ENCODE measurements at places on chromosomes 7 and 10. TPM values are rescaled to one million over a fixed set of nuclear protein-coding genes. Genes with fewer than 3 reads are reported as not detected.

Gene PAX2
- total RNA-seq, result 10.8 TPM

Gene CTTNBP2
- total RNA-seq, result 14.6 TPM

- H3K27me3 ChIP-seq, result no peaks in the 10 kb centered on the region
- H3K4me1 ChIP-seq, result no peaks in the 10 kb centered on the region
- no peak for DNase-seq
- no peaks in the 10 kb centered on the region for H3K36me3 ChIP-seq
- no peak overlapping the region for H3K4me3 ChIP-seq
These were observed 360.5 kb downstream of the FGFR2 start for GRCh38 chr10:121237718-121238117.

Gene CLDN15
- 13.4 TPM for total RNA-seq

GRCh38 chr7:88214456-88214855 lies 5.4 kb downstream of the SRI start:
- peaks cover 5% of the 10 kb centered on the region for H3K4me1 ChIP-seq
- no peak for DNase-seq
- no peak overlapping the region for H3K27ac ChIP-seq
- H3K36me3 ChIP-seq, result no peaks in the 10 kb centered on the region

GRCh38 chr7:133355325-133355708 lies 102.4 kb downstream of the EXOC4 start:
- no peaks in the 10 kb centered on the region for H3K4me1 ChIP-seq
- no peak for DNase-seq
- no peak overlapping the region for H3K4me3 ChIP-seq
- no peak overlapping the region for H3K27ac ChIP-seq

DNA sequence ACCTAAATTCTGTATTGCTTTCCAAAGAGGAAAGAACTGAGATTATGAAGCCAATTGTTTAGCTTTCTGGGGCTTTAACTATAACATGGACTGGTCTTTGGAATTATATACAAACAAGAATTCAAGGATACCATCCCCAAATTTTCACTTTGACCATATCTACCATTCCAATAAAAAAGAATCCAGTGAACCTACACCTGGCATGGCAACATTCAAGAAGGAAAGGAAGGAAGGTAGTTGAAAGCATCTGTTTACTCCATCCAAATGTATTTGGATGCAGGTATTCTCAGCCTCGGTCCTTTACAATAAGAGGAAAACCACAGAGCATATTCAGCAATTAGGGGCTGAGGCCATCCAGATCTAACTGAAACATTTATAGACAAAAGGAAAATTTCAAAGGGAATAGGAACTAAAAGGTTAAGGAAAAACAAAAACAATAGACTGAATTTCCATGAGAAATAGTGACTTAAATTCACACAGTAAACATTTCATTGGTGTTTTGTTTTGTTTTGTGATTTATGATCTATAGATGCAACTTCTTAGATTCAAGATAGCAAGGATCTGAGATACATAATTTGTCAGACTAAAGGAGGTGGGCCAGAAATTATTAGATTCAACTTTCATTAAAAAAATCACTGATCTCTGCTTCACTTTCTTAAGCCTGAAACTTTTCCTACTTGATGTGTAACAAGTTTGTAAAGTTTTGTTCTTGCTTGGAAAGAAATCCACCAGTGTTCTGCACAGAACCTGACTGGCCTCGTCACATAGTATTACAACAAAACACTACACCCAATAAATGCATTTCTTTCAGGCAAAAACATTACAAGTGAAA lies 12.7 kb downstream of the SKIDA1 start:
- no peak overlapping the region for H3K27ac ChIP-seq
- H3K36me3 ChIP-seq, result no peaks in the 10 kb centered on the region
- no peak overlapping the region for H3K4me3 ChIP-seq
- no peaks in the 10 kb centered on the region for H3K27me3 ChIP-seq

Gene CTAGE8
- total RNA-seq, result 0.53 TPM

DNA sequence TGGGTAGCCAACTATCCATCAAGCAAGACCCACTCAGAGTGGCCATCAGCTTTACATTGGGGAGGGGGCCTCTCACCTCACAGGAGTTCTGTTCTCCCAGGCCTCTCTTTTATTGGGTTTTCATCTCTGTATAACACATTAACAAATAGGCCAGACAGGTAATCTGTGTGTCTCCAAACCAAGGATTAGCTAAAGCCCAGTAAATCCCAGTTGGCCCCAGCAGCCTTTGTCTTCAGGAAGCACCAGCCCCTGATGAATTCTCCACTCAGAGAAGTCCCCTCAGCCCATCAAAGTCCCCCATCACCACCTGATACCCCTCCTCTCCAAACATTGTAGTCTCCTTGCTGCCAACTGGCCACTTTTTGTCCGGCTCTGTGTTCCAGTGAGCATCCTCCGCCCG lies 16.9 kb upstream of the SLF2 start:
- no peak overlapping the region for H3K27ac ChIP-seq
- no peaks in the 10 kb centered on the region for H3K36me3 ChIP-seq
- no peaks in the 10 kb centered on the region for H3K4me1 ChIP-seq
- no peak for DNase-seq
- no peak overlapping the region for H3K4me3 ChIP-seq
- no peaks in the 10 kb centered on the region for H3K27me3 ChIP-seq

GRCh38 chr7:105218939-105219770 lies 169.6 kb downstream of the SRPK2 start:
- H3K36me3 ChIP-seq, result no peaks in the 10 kb centered on the region
- DNase-seq, result no peak
- H3K4me3 ChIP-seq, result no peak overlapping the region
- peaks cover 4% of the 10 kb centered on the region for H3K4me1 ChIP-seq
- no peak overlapping the region for H3K27ac ChIP-seq

Gene PPP1R17
- total RNA-seq, result not detected

Measured in ovary (tissue), 10 donors.